ENCODE measurements at places on chromosomes 7 and 10.

DNA sequence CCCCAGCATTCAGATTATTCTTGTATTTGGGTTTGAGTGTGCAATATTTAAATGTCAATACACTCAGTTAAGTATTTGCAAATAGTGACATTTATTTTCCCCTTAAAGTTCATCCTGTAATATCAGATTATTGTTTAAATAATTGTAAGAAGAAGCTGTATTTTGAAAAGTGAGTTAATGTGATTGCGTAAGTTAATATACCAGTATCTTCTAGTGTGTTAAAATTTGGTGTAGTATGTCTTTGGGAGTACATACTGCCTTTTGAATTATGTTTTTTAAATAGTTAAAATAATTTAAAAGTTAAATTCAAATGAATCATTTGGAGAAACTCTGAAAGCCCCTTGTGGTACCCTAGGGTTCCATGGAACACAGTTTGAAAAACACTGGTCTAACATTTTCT, 28.6 kb downstream of the LRMDA start:
- DNase-seq, result no peak

DNA sequence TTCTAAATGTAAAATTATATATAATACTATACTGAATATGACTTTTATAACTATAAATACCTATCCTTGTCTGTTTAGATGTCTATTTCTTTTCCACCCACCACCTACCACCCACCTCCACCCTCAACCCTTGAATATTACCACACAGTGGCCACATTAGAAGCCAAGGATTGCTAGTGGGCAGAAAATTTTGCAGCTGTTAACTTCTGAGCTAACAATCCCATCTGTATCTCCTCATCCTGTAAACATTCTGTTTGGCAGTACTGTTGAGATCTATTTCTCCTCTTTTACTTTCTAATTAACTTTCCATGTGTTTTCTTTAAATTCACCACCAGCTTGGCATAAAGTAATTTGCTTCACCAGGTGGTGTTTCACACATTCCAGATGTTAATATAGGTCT, 281.1 kb upstream of the BMPER start:
- no peak for DNase-seq

- no peak for DNase-seq
Observed at GRCh38 chr7:132226046-132226956, 350.0 kb downstream of the PLXNA4 start.

GRCh38 chr10:2121929-2122328, 384.6 kb upstream of the ADARB2 start:
- no peak for DNase-seq

DNA sequence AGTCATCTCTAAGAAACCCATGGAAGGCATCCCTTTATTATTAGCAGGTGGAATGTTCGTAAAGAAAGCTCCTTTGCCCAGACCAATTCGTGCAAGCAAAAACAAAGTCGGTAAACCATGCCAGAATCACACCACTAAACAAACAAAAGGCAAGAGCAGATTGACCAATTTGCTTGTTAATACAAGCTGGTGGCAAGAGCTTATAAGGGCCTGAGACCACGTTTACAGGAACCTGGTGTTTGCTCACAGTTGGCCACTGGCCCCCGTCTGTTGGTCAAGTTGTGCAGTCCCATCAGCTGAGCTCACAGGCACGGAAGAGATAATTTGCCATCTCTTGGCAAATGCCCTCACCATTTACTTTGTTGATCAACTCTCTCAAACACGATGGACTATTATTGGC, 342.2 kb upstream of the MKI67 start:
- no peak for DNase-seq

DNA sequence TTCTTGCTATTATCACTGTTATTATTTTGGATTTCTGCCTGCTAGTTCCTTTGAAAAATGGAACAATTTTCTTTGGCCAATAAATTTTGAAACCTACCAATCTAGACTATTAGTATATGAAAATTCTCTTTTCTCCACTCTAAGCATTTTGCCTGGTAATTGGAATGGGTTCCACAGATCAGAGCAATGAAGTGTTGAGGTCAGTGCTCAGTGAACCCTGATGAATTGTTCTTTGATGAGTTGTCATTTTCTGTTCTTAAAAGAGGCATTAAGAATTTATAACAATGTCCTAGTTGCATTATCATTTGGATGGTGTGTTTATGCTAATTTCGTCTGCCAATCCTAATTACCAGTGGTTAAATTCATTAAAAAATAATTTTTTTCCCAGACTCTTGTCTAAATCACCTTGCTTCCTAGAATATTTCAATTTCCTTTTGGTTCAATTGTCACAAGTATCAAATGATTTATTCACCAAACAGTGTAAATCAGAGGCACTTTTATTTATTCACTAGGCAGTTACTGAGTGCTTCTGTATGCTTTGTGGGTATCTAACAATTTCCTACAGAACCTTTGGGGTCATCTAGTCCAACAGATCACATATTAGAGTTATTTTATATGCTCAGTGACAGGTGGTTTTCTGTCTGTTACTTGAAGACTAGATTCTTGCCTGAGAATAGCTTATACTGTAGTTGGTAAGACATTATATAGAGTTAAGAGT, 239.0 kb downstream of the DNAJB9 start:
- no peak for DNase-seq

GRCh38 chr10:13594641-13595040, 7.9 kb downstream of the PRPF18 start:
- no peak for DNase-seq

- no peak for DNase-seq
Observed at GRCh38 chr7:114158275-114158674, 239.5 kb upstream of the PPP1R3A start.

DNA sequence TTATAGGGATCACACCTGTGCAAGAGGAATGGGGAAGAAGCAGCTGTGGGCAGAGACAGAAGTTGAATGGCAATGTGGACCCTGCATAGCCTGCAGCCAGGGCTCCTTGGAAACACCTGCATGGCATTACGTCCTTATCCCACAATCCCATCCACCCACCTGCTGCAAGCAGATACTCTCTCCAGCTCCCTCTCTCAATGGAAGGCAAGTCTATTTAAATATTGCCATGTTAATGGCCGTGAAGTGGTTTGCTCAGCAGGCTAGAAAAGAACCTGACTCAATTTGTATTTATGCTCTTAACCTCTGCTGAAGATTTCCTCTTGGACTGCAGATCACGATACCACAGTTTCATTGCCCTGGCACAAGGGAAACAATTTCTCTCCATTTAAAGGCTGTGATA, 417.0 kb downstream of the TYW1 start:
- DNase-seq, result no peak

GRCh38 chr10:80497187-80498077, 40.3 kb upstream of the SH2D4B start:
- no peak for DNase-seq

- no peak for DNase-seq
Observed at GRCh38 chr10:102613785-102614184, 30.5 kb upstream of the TRIM8 start.

- no peak for DNase-seq
Observed at GRCh38 chr7:101102026-101102425, 16.7 kb downstream of the TRIM56 start.

GRCh38 chr10:86744067-86744725, 12.2 kb upstream of the BMPR1A start:
- DNase-seq, result no peak

DNA sequence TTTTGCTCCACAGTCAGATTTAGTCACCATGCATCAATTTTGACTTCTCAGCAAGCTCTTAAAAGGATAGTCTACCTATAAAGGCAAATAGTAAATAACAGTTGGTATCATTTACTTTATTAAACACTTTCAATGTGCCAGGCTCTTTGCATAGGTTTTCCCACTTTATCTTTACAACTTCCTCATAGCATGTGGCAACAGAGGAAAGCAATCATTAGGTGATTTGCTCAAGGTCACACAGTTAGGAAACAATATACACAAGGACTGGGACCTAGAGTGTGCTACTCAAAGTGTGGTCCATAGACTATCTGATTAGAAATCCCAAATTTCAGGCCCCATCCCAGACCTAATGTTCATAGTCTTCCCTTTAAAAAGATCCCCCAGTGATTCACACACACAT, 212.3 kb downstream of the MTERF1 start:
- DNase-seq, result no peak

- DNase-seq, result no peak
Observed at GRCh38 chr7:130415006-130415405, 25.8 kb downstream of the CEP41 start.

DNA sequence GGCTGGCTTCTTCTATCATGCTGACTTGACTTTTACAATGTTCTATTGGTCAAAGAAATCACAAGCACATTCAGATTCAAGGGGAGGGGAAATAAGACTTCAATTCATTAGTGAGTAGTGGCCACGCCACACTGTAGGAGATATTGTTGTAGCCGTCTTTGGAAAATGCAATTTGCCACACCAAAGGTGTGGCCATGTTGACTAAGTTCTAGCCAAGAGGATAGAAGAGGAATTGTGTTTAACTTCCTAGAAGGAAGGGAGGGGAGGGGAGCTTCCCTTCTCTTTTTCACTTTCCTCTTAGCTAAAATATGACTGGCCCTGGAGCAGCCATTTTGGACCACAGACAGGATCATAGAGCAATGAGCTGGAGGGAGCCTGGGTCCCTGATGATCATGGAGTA, 3.4 kb upstream of the PRKAR2B start:
- no peak for DNase-seq

DNA sequence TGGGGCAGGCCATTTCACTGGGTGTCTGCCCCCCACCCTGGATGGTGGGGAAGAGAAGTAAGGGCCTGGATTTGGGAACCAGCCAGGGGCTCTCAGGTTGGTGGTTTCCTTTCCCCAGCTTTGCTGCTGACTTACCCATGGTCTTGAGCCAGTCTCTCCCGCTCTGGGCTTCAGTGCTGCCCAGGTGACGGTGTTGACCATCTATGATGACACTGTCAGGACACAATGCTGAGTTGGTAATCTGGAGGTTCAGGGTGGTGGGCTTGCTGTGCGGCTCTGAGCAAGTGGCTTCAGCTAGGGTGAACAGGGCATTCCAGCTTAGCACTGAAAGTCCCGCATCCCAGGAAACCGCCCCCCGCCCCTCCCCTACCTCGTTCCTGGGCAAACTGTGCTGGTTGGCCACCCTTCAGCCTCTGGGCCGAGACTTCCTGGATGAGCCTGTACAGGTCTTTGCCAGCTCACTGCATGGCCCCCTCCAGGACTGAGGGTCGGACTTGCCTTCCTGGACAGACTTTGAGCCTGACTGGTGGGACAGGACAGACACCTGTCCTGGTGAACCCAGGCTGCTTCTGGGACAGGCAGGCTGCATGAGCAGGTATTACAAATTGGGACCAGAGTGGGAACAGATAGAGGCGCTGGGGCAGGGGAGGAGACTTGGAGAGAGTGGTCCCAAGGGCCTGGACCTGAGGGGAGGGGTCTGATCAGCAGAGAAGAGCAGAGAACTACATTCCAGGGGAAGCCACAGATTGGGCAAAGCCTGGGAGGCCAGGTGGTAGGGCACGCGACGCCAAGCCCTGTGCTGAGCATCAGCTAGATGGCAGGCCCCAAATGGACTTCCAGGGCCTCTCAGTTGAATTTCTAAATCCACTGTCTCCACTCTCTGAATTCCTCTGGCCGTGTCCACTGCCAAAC, 19.9 kb upstream of the ZMIZ1 start:
- no peak for DNase-seq

DNA sequence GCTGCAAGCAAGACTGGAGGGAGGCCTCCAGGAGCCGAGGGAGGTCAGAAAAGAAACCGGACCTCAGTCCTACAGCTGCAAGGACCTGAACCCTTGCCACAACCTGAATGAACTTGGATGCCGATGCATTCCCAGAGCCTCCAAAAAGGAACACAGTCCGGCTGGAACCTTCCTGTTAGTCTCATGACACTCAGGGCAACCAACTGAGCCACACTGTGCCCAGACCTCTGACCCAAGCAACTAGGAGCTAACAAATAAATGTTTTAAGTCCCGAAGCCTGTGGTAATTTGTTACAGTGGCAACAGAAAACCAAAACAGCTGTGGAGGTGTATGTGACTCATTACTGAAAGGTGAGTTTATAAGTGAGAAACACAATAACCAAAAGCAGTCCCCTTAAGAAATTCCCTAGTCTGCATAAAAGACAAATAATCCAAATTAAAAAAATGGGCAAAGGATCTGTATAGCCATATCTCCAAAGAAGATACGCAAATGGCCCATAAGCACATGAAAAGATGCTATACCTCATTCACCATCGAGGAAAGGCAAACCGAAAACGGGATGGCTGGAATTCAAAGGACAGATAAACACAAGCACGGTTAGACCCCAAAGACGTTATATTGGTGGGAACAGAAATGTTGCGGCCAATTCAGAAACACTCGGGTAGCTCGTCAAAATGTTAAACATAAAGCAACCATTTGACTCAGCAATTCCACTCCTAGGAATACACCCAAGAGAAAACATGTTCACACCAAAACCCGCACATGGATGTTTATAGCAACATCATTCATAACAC, 24.8 kb downstream of the GNA12 start:
- DNase-seq, result no peak

GRCh38 chr10:93478873-93479272, 3.3 kb downstream of the MYOF start:
- DNase-seq, result no peak

GRCh38 chr10:102776779-102777456, 33.2 kb downstream of the WBP1L start:
- no peak for DNase-seq

DNA sequence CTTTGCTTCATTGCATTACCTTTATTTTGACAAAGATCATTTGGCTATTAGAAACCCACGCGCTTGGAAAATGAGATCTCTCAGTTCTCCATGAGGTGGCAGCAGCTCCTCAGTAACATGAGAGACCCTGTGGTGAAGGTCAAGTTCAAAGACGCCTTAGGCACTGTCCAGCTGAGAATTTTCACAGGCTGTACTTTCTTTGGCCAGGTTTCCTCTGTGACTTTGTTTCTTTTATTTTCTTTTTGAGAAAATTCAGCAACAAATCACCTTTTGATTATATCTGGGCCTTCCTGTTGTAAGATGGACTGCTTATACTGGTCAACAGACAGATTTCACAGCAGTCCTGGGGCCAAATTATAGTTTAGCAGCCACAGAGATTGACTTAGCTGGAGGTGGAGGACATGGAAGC, 54.5 kb downstream of the RAB18 start:
- no peak for DNase-seq

- peak; percentile 67 for DNase-seq
Observed at GRCh38 chr7:30134611-30135300, at the start of gene MTURN. Gene MTURN, plus strand, starts transcription at chr7:30134986. Its CDS starts 151 bp downstream, at chr7:30135137.

- no peak for DNase-seq
Observed at GRCh38 chr10:88271761-88272543, 311.2 kb downstream of the RNLS start.

GRCh38 chr10:71912431-71912830, 51.8 kb upstream of the CHST3 start:
- no peak for DNase-seq

DNA sequence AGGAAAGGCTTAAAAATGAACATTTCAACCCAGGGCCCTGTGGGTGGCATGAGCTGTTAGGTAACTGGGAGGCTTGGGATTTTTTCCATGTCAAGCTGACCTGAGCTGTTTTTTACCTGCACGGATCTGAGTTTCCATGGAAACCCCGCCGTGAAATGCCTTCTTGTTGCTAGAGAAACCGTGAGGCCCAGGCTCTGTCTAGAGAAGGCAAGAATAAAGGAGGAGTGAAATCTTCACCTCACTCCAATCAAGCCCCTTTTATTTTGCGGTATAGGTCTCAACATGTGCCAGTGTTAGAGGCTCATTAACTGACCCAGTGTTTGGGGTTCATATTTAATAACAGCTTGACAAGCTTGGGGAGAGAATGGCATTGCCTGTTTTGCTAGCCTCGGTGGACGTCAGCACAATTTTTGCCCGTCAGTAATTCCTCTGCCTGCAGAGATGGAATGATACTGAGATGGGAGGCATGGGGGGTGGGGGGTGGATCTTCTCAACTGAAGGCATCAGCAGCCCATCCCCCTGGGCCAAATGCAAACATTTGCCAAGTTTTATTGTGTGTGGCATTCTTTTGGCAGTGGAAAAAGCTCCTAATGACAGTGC, 48.9 kb upstream of the PDCD4 start:
- no peak for DNase-seq

GRCh38 chr10:82463614-82464013, 588.6 kb downstream of the NRG3 start:
- no peak for DNase-seq
